ENCODE measurements at places on chromosomes 11 and 22.

GRCh38 chr11:8829556-8829955, 81.4 kb upstream of the AKIP1 start:
- no peak for DNase-seq

- peak; percentile 92 for DNase-seq
These were observed 38.1 kb upstream of the LINC01488 start for GRCh38 chr11:69443138-69443967.

DNA sequence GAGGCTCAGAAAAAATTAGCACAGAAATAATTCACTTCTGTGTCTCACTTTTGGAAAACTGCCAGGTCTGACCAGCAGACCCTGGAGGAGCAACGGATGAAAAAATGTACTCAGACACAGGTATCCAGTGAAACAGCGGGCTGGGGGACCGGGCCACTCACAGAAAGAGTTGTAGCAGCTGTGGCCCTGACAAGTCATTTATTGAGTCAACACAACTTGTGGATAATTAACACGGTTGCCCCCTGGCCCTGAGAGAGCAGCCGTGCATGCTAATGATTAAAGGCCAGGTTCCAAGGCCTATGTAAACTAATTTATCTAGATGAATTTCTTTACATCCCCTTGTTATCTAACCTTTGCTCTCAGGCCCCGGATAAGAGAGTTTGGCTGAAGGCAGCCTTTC, 131.3 kb downstream of the AASDHPPT start:
- no peak for DNase-seq

DNA sequence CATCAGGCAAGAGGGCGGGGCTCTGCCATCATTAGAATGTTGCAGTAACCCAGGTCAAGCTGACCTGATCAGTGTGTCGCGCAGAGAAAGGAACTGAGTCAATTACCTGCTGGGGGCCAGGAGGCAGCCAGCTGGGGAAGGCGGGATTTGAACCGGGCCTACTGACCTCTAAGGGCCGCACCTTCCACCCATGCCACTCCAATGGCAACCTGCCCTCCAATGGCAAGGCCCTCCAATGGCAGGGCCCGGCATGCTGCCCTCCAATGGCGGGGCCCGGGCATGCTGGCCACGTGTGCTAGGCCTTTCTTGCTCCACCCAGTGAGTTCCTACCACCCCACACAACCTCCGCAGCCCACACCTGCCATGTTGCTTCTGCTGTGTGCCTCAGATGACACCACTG, 407.6 kb downstream of the CTTN start:
- no peak for DNase-seq

DNA sequence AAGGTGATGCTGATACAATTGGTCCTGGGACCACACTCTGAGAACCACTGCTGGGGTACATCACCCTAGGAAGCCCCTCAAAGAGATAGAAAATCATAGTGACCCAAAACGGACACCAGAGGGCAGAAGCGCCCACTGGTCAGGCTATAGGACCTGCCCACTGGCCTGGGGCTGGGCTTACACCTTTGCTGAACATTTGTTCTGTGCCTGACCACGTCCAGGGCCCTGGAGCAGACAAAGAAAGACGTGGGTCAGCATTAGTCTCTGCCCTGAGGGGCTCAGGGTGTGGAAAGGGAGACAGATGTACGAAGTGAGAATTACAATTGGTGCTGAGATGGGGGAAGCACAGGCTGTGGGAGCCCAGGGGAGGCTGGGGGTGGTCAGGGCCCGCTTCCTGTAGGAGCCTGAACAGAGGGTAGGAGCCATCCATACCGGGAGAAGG, 14.4 kb upstream of the SERPINH1 start:
- DNase-seq, result peak; percentile 82

- no peak for DNase-seq
These were observed 13.7 kb upstream of the ALKBH3 start for GRCh38 chr11:43866969-43867368.

- DNase-seq, result no peak
These were observed 27.6 kb upstream of the TOLLIP start for GRCh38 chr11:1336836-1337646.

GRCh38 chr22:38754751-38755154, 1.0 kb downstream of the SUN2 start:
- DNase-seq, result peak; percentile 50

DNA sequence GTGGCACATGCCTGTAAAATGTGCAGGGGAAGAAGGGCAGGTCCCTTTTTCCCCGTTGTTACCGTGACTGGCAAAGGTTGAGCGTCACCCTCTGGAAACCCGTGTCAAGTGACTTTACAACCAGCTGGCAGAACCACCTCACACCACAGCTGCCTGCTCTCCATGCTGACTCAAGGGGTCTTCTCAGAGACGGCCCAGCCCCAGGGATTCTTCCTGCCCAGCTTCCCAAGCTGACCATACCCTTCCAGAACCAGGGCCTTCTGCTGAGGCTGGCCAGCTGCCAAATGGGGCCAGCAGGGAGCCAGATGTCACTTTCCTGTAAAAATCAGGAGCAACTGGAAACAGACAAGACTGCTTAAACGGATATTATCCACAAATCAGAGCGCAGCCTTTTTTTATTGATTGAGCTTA, 6.3 kb downstream of the PC start:
- DNase-seq, result peak; percentile 71

GRCh38 chr22:41939981-41940831, 6.7 kb downstream of the CENPM start:
- DNase-seq, result no peak

DNA sequence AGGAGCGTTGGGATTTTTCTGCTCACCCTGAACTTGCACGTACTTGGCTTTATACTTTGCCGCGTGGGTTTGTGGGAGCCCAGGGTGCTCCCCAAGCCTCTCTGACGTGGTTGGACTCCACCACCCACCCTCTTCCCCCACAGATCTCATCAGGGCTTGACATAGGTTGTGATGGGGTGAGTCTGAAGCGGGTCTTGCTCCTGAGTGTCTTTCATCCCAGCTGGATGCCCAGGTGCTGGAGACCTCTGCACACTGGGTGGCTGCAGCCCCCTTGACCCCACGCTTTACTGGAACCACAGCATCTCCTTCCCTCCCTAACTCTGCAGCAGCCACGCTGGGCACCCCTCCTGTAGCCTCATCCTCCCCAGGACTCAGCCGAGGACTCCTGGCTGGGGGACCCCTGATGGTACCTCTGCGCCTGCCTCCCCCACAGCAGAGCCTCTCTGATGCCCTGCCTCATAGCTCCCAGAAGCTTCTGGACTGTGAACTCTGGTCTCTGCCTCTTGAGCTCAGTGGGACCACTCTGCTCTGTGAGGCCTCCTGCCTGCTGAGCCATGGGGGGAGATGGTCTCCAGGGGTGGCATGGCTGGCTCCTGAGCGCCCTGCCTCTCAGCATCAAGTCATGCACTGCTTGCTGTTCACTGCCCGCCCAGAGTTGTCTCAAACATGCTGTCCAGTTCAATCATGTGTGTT, 45.2 kb downstream of the MYEOV start:
- DNase-seq, result no peak

- no peak for DNase-seq
These were observed 3.7 kb upstream of the MIEF1 start for GRCh38 chr22:39498368-39498767.

DNA sequence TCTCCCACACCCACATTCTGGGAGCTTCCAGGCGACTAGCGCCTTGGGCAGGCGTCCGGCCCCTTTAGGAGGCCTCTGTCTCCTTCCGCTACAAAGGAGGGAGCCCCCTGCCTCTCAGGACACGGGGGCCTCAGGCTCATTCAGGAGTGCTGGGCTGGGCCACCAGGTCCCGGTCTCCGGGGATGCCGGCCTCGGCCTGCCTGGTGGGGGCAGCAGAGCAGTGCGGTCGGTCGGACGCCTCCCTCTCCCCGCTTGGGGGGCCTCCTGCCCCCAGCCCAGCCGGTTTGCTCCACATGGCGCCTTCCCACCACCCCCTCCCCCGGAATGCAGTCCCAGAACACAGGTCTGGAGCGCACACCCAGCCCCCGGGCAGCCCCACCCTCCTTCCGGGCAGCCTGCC, 21.9 kb downstream of the MRPL23 start:
- DNase-seq, result no peak

- peak; percentile 70 for DNase-seq
These were observed 89.0 kb downstream of the ISX start for GRCh38 chr22:35154937-35155387.

- DNase-seq, result no peak
These were observed 115.8 kb upstream of the ARHGAP20 start for GRCh38 chr11:110828086-110828485.

DNA sequence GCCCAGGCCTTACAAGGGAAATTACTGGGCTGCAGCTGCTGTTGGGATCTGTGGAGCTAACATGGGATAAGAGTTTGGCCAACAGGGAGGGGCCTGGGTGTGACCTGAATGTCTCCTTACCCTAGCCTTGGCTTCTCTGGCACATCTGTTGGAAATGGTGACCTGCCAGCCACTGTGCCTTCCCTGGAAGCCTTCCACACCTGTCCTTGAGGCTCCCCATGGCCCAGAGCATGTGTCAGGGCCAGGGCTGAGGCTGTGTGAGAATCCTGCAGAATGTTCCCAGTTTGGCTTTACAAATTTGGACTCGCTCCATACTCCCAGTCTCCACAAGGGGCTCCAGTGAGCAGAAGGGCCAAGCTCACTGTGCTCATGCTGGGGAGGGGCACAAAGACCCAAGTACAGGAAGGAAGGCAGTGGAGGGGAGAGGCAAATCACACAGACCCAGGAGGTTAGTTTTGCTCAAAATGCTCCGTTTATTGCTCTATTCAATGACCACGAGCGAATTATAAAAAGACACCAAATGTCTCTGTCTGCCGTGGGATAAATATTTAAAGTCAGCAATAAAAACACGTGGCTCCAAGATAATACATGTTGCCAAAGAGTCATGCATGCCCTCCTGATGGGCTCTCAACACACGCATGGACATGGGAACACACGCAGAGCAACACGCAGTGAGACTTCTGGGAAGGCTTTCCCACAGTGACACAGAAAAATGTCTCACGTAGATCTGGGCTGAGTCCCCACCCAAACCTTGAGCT, 1.7 kb upstream of the IGSF22 start:
- DNase-seq, result peak; percentile 48

DNA sequence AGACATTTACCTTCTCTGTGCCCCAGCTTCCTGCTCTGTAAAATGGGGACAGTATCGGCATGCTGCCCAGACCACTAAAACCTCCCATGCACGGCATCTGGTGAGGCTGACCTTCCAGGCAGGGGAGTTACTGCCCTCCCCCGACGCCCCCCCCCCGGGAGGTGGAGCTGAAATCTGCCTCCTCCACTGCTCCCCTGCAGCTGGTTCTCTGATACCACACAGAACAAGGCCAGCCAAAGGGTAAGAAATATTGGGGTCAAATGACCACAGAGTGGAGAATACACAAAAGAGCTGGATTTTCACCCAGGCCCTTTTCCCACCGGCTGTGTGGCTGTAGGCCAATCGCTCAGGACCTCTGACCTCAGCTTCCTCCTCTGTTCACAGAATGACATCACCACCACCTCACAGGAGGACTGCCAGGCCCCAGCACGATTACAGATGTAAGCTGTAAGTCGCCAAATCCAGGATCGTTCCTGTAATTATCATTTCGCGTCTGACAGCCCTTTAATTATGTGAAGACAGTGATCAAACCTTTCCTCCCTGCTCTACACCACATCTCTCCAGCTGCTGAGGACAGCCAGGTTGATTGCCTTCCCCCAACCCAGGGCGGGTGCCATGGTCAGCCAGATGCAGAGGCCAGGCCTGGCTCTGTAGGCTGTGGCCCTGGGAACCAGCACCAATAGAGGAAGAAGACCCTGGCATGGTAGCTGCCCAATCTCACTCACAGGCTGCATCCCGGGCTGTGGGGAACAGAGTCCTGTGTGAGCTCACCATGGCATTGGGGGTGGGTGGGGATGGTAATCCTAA, 35.7 kb upstream of the KLHL35 start:
- peak; percentile 93 for DNase-seq

DNA sequence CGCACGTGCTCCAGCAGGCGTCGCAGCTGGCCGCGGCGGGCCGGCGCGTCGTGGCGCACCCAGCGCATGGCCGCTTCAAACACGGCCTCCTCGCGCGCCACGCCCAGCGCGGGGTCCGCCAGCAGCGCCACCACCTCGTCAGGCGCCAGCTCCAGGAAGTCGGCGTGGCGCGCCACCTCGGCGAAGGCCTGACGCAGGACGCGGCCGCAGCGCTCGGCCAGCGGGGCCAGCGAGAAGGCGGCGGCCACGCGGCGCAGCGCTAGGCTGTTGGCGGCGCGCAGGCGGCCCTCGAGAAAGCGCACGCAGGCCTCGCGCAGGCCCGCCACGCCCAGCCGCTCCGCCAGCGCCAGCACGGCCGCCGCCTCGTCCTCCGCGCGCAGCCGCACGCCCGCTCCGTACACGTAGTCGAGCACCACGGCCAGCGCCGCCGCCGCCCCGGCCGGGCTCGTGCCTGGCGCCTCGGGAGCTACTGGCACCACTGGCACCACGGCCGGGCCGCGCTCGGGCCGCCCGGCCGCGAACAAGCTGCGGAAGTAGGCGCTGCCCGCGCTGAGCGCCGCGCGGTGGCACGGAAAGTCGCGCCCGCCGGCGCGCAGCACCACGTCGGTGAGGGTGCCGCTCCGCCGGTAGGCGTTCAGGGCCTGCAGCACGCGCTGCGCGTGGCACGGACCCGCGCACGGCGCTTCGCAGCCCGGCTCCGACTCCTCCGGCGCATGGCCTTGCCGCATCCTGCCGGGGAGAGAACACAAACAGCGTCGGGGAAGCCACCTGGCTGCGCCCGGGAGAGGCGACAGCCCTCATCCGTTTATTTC, 2.9 kb downstream of the KLHL35 start:
- DNase-seq, result peak; percentile 70

- DNase-seq, result peak; percentile 2
These were observed 176.6 kb upstream of the RAG2 start for GRCh38 chr11:36774603-36775002.

DNA sequence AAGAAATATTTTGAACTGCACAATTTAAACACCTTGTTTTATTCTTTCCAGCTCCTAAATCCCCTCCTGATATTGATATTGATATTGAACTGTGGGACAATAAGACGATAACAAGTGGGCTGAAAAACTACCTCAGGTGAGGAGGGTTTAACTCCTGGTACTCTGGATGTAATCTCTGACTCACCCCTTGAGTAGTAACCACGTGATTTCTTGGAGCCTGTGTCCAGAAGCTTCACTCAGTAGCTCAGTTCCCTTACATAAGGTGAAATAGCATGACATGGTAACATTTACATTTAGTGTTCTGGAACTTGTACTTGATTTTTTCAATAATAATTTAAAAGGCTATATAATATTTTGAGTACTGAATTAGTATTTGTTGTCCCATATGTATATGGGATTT, 168.0 kb downstream of the PGR start:
- DNase-seq, result peak; percentile 13

DNA sequence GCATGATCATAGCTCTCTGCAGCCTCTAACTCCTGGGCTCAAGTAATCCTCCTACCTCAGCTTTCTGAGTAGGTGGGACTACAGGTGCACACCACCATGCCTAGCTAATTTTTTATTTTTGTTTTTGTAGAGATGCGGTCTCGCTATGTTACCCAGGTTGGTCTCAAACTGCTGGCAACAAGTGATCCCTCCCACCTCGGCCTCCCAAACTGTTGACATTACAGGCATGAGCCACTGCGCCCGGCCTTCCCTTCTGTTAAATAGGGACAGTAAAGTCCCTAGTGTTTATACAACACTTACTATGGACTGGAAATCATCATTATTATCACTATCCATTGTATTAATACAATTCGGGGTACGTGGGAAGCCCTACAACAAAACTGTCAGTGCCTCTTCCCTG, 12.6 kb downstream of the SELENOM start:
- DNase-seq, result no peak

GRCh38 chr11:117070016-117070415, 28.2 kb downstream of the SIK3 start:
- no peak for DNase-seq
